Head of caudate nucleus (tissue), 42 donors: ENCODE measurements at places on chromosomes 6 and 20.

- no peak for DNase-seq
These were observed 37.0 kb upstream of the CDKN1A start for GRCh38 chr6:36641543-36641942.

- DNase-seq = no peak
These were observed 24.5 kb upstream of the SMIM29 start for GRCh38 chr6:34273242-34273805.

DNA sequence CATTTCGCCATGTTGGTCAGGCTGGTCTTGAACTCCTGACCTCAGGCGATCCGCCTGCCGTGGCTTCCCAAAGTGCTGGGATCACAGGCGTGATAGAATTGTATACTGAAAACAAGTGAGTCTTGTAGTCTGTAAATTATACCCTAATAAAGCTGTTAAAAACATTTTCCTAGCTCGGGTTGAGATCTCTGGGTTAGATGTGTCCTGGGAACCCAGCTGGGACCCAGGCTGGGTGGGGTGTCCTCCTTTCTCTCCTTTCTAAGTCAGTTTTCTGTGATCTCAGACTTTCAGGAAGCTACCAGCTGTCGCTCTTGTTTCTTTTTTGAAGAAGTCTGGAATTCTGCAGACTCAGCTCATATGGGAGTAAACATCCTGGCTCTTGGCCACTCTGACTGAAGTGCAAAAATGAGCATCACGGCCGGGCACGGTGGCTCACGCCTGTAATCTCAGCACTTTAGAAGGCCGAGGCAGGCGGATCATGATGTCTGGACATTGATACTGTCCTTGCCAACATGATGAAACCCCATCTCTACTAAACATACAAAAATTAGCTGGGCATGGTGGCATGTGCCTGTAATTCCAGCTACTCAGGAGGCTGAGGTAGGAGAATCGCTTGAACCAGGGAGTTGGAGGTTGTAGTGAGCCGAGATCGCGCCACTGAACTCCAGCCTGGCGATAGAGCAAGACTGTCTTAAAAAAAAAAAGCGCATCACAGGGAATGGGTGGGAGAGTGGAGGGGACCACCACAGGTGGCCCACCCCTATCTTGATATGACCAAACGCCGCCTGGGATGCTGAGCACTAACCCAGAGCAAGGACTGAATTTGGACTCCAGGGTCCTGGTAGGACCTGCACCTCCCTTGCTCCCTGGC, 9.9 kb upstream of the PCIF1 start:
- DNase-seq = no peak

DNA sequence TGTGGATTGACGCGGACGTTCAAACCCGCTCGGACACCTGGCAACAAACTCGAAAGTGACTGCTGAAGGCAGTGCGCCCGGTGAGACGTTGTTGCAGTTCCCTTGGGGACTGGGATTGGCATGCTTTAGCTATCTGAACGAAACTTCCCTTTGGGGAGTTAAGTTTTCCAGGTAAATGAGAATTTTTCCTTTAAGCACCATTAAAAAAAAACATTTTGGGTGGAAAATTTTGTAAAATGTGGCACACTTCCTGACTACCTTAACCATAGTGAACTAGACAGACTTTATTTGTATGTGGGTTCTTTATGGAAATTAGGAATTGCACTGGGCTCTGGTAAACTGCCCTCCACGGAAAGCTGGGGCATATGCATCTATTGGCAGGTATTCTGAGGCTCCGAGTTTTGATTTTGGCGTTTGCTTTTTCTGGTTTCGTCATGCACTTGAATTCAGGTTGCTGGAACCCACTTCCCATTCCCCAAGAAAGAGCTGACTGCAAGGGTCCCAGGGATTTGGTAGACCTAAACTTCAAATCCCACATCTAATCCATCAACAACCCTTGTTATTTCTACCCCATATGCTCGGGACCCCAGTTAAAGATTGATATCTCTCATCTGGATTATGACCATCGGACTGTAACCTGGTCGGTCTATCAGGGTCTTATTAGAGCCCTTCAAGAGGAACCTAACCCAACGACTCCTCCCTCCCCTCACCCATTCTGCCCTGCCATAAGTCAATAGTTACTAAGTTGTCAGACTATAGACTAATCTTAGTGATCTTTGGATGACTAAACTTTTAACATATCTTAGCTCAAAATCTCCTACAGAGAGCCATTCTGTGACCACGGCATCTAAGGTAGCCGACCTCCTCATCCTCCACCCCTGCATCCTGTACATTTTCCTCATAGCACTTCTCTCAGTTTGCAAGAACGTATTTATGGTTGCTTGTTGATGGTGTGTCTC, 800 bp upstream of the DYNLT1 start:
- DNase-seq = no peak

DNA sequence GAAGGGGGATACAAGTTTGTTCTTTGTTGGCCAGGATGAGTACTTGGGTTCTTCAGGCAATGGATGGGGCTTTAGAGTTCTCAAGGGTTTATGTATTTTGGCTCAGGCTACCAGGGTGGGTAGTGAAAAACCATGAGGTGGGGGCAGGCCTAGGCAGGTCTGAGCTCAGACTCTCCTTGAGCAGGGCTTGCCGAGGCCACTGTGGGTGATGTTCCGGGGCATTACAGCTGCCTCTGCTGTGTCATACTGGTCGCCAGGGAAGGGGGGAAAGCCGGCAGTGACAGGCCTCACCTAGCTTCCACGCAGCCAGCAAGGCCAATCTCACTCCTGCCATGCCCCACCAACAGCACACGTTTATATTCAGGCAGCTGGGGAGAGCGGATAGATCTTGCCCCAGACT, 79.6 kb downstream of the BCKDHB start:
- no peak for DNase-seq
